ENCODE measurements at places on chromosomes 16 and 17. TPM values are rescaled to one million over a fixed set of nuclear protein-coding genes. Genes with fewer than 3 reads are reported as not detected.

DNA sequence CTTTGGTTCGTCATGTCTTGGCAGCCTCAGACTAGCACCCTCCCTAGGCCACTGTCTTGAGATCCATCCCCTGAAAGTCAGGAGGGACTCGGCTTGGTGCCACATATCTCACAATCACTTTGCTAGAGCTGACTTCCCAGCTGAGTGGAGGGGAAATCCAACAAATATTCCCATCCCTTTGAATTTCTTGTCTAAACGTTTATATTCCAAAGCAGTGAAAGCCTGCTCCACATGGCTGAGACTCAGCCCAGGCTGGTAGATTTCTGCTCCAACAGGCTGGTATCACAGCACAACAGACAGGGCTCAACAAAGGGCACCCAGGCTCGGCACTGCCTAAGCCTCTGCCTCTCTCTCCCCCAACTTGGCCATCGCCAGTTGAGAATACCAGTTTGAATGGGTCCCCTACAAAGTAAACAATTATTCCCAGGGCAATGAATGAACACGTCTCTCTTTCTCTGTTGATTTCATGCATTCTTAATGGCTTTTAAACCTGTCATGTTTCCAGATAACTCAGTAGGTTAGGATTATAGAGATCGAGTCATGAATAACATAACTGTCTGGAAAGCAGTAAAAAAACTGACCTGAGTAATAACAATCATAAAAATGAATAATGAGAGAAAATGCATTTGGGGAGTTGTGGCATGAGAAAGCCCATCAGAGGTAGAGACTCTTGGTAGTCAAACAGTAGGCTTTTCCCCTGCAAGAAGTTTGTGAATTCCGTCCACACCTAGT, 1.0 kb downstream of the KRT13 start:
- no peak for DNase-seq

Gene ABCA9
- polyA plus RNA-seq = 8.8 TPM

GRCh38 chr17:81011951-81012350, 20.3 kb downstream of the CHMP6 start:
- no peak for DNase-seq

DNA sequence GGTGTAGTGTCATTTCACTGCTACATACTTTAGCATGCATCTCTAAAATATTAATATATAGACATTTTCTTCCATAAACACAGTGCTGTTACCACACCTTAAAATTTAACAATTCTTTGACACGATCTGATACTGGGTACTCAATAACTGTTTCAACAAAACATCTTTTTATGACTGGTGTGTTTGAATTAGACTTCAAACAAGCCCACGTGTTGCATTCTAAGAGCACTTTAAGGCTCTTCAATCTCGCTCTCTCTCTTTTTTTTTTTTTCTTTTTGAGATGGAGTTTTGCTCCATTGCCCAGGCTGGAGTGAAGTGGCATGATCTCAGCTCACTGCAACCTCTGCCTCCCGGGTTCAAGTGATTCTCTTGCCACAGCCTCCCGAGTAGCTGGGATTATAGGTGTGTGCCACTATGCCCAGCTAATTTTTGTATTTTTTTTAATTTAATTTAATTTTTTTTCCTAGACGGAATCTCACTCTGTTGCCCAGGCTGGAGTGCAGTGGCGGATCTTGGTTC, 15.8 kb upstream of the SLC46A1 start:
- DNase-seq = no peak

GRCh38 chr17:83010206-83011200, 68.9 kb upstream of the METRNL start:
- DNase-seq = no peak

DNA sequence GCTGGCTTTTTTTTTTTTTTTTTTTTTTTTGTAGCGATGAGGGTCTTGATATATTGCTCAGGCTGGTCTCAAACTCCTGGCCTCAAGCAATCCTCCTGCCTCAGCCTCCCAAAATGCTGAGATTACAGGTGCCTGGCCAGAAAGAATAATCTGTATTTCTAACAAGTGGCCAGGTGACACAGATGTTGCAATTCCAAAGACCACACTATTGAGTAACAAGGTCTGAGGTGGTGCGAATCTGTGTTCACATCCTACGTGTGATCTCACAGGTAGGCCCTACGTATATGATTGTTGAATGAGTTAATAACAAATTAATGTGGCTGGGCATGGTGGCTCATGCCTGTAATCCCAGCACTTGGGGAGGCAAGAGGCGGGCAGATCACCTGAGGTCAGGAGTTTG, 33.3 kb downstream of the OTOA start:
- DNase-seq = no peak
